ENCODE measurements at places on chromosomes 3 and 15.

GRCh38 chr3:172138792-172139507, 99.6 kb downstream of the FNDC3B start:
- DNase-seq = peak; percentile 49

GRCh38 chr15:50854601-50855490, 53.6 kb upstream of the AP4E1 start:
- no peak for DNase-seq

GRCh38 chr3:61595288-61595687, 33.9 kb downstream of the PTPRG start:
- DNase-seq = no peak

DNA sequence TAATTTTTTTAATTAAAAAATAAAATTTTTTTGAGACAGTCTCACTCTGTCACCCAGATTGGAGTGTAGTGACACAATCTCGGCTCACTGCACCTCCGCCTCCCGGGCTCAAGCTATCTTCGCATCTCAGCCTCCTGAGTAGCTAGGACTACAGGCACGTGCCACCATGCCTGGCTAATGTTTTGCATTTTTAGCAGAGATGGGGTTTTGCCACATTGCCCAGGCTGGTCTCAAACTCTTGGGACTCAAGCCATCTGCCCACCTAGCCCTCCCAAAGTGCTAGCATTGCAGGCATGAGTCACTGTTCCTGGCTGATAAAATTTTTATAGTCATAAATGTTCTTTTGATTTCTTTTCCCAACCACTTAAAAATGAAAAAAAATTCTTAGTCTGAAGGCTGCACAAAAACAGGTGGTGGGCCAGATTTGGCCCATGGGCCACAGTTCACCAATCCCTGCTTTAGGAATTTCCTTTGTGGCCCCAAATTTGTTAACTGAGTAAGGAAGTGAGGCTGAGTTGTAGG, 9.2 kb downstream of the UBA5 start:
- DNase-seq = no peak

DNA sequence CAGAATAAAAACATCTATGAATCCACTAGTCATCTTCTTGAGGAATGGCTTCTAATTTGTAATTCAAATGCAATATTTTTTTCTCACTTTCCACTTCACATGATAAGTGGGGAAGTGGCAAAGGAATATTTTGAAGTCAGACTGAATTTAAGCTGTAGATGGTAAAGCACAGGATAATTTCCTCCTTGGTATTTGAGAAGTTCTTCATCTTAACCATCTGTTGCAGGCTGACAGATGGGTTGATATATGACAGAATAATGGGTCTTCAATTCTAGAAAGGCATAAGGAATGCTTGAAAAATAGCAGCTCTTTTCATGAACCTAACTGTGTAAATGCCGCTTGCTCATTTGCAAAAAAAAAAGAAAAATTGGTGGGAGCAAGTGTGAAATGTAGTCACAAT, 66.5 kb upstream of the SNTN start:
- DNase-seq = no peak

- no peak for DNase-seq
Observed at GRCh38 chr15:101795455-101795854, 7.9 kb upstream of the OR4F6 start.

All from CD4-positive, alpha-beta T cell treated with Interleukin-17A for 4 hours (primary cell).